ENCODE measurements at places on chromosomes 5 and 9. TPM values are rescaled to one million over a fixed set of nuclear protein-coding genes. Genes with fewer than 3 reads are reported as not detected.

- no peaks in the 10 kb centered on the region for H3K4me1 ChIP-seq
- no peaks in the 10 kb centered on the region for H3K27me3 ChIP-seq
- H3K4me3 ChIP-seq = no peak overlapping the region
- no peak overlapping the region for H3K27ac ChIP-seq
- peaks cover 7% of the 10 kb centered on the region for H3K36me3 ChIP-seq
Observed at GRCh38 chr5:140548300-140548688, 832 bp downstream of the EIF4EBP3 start.

Gene MYMK
- total RNA-seq = not detected

DNA sequence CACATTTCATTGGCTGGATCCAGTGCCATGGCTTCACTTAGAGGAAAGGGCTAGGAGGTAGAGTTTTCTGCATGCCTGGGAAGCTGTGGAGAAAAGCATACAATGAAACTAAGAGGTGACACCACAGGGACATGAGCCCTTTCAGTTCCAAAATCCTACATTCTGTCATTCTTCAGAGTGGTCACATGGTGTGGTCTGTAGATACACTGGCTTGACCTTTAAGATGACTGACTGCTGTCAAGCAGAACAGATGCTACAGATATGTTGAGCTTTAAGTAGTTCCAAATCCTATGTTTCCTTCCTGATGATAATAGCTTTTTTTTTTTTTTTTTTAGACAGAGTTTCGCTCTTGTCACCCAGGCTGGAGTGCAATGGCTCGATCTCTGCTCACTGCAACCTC, 26.2 kb downstream of the DMRT3 start:
- no peak overlapping the region for H3K27ac ChIP-seq
- H3K4me1 ChIP-seq = no peaks in the 10 kb centered on the region
- H3K27me3 ChIP-seq = no peaks in the 10 kb centered on the region
- no peak for DNase-seq

DNA sequence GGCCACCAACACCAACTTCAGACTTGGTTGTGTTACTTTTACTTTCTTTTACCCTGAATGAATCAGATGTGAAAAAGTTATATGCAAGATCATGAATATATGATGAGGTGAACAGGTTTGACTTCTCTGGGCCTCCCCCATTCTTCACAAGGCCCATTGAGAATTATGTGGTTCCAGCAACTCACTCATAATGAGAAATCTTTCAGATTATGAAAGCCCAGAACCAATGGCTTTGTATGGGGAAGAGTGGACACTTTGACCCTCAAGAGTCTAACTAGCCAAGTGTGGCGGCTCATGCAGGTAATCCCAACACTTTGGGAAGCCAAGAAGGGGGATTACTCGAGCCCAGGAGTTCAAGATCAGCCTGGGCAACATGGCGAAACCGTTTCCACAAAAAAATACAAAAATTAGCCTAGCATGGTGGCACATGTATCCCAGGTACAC, 16.1 kb upstream of the LNPEP start:
- no peaks in the 10 kb centered on the region for H3K4me1 ChIP-seq
- no peaks in the 10 kb centered on the region for H3K27me3 ChIP-seq

DNA sequence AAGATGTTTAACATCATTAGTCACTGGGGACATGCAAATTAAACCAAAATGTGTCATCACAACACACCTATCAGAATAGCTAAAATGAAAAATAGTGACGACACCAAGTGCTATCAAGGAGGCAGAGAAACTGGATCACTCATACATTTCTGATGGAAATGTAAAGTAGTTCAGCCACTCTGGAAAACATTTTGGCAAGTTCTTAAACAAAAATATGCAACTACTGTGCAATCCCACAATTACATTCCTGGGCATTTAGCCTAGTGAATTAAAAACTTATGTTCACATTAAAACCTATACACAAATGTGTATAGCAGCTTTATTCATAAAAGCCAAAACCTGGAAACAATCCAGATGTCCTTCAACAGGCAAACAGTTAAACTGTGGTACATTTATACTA, 53.1 kb downstream of the SVEP1 start:
- H3K4me3 ChIP-seq = no peak overlapping the region
- DNase-seq = no peak
- H3K27ac ChIP-seq = no peak overlapping the region
- H3K4me1 ChIP-seq = no peaks in the 10 kb centered on the region

DNA sequence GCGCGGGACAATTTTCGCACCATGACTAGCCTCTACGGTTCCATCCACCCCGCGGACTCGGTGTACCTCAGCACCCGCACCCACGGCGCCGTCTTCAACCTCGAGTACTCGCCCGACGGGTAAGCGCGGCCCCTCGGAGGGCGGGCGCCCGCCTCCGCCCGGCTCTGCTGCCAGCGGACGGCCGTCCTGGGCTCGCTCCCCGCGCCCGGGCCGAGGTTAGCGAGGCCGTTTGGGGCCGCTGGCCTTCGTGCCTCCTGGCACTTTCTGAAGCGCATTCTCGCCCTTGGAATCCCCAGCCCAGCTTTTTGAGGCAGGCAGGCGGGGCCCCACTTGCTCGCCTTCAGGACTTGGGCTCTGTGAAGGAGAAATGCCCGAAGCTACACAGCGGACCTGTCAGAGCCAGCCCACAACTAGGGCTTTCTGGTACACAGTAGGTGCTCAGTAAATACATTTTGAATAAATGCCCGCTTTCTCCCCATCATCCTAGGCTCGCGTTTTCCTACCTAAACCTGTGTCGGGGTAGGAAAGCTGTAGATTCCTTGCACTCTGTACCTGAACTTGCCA, 772 bp downstream of the DCAF10 start:
- 0 out of 2 replicates have a peak overlapping the region, but pooled peaks have one; percentile 23 for H3K27ac ChIP-seq
- no peak for DNase-seq
- H3K4me1 ChIP-seq = peaks cover 16% of the 10 kb centered on the region
- H3K36me3 ChIP-seq = no peaks in the 10 kb centered on the region

Gene TAL2
- total RNA-seq = not detected
